T-helper 17 cell (primary cell): ENCODE measurements at places on chromosomes 12 and 14.

DNA sequence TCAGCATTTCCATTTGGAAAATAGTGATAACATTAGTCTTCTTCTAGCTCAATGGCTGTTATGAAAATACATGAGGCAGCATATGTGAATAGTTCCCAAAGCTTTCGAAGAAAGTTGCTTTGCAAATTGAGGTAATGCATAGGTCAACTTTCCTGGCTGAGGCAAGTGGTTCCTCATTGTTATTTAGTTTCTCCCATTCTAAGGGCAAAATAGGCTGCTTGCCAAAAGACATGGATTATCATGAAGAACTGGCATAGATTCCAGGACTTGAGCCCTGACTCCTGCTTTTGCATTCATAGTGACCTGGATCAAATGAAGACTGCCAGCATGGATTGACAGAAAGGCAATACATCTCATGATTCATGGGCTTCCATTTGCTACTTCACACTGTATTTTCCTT, 35.7 kb downstream of the LRFN5 start:
- no peak for DNase-seq

GRCh38 chr12:15502211-15502610, 179.9 kb downstream of the PTPRO start:
- no peak for DNase-seq

DNA sequence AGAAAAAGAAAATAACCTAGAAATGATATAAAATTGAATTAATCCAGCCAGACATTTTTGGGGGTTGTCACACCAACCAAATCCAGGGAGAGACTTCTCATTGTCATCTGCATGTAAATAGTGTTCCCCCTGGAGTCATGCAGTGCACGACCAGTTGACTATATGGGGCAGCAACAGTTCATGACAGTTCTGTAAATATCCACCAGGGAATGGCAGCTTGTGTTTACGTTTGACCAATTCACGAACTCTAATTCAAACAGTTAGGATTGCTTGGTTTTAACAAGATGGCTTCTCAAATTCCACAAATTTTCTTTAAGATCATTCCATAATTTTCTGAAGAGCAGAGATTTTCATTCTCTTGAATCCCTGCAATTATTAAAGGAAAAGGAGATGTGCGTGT, 43.4 kb upstream of the DUSP6 start:
- DNase-seq, result no peak

DNA sequence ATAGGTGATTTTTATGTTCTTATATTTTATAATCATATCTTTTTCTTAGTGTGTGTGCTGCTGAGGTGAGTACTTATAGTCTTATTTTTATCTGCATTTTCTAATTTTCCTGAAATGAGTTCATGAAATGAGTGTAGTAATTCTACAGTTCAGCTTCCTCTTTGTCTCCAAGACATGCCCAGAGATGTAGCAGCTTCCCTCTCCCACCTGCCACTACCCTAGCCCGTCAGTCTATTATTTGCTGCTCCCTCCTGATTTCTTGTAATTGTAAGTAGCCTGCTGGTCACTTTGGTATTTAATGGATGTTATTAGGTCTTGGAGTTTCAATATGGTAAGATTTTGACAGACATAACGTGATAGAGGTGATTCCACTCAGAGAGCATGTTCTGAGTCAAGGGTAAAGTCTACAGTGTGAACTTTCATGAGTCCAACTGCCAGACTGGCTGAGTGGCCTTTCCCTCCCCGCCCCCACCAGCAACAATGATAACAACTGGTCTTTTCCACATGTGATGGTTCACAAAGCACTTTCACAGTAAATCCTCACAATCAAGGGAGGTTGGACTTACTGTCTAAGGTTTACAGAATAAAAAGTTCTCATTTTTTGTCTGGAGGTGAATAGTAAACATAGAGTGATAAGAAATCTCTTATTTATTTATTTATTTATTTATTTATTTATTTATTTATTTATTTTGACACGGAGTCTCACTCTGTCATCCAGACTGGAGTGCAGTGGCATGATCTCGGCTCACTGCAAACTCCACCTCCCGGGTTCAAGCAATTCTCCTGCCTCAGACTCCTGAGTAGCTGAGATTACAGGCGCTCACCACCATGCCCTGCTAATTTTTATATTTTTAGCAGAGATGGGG, 4.2 kb upstream of the RIPK3 start:
- DNase-seq, result no peak

DNA sequence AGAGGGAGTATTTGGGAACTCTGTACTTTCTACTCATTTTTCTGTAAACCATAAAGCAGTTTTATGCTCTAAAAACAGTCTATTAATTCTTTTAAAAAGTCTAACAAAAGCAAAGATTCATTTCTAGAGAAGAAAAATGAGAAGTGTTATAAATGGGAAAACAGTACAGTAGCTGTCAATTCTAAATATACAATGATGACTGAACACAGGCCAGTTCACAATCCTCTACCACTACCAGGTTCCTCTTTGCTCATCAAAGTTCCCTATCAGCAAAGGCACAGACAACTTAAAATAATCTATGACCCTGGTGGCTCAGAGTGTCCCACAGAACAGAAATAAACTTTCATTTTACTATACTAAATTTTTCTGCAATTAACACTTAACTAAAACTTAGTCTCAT, 12.5 kb downstream of the NAA25 start:
- DNase-seq, result no peak

DNA sequence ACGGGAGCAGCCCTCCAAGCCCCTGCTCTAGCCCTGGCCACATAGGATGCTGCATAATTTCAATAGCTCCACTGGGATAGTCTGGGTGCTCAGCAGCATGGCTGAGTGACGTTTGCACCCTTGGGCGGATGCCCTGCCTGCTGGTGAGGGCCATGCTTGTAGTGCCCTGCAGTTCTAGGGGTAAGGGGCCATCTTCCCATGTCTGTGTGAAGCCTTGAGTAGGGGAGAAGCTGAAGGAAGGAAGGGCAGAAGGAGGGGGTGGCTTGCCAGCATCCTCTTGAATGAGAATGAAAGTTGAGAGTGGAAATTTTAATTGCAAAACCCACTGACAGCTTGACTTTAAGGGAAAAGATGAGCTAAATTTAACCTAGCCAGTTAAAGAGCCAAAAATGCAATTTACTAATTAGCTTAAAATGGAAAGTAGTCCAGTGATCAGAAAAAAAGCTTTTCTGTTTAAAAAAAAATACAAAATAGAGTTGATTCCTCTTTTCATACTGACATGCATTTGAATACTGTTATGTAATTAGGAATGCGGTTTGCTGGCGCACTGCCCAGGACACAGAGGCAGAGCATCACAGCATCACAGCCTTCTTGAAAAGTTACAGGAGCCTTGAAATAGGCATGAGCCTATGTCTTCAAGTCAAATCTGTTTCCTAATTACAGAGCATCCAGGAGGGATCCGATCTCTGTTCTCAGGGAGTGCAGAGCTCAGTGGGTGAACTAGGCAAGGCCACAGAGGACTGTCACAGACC, 18.5 kb upstream of the EML1 start:
- no peak for DNase-seq

GRCh38 chr12:57250541-57250940, 446 bp downstream of the STAC3 start:
- no peak for DNase-seq

DNA sequence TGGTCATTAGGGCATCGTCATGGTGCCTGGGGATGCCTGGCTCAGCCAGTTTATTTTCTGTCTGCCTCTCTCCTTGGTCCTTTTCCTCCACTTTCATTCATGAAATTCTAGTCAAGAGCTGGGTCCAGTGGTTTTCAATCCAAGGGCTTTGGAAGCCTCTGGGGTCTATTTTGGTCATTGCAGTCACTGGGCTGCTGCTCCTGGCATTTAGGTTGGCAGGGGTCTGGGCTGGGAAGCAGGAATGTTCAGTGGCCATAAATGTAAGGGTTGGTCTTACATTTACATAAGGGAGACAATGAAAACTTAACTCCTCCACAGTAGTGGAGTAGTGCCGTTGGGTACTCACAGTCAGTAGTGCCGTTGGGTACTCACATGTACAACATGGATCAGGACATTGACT, 48.1 kb downstream of the PTPN11 start:
- no peak for DNase-seq

GRCh38 chr12:42756841-42757623, 167.5 kb upstream of the PRICKLE1 start:
- no peak for DNase-seq

- no peak for DNase-seq
These were observed 129.4 kb downstream of the NPAS3 start for GRCh38 chr14:33068040-33068439.

- no peak for DNase-seq
These were observed 136.3 kb upstream of the PZP start for GRCh38 chr12:9344541-9344940.

- no peak for DNase-seq
These were observed 415.9 kb downstream of the FUT8 start for GRCh38 chr14:65828396-65828795.

DNA sequence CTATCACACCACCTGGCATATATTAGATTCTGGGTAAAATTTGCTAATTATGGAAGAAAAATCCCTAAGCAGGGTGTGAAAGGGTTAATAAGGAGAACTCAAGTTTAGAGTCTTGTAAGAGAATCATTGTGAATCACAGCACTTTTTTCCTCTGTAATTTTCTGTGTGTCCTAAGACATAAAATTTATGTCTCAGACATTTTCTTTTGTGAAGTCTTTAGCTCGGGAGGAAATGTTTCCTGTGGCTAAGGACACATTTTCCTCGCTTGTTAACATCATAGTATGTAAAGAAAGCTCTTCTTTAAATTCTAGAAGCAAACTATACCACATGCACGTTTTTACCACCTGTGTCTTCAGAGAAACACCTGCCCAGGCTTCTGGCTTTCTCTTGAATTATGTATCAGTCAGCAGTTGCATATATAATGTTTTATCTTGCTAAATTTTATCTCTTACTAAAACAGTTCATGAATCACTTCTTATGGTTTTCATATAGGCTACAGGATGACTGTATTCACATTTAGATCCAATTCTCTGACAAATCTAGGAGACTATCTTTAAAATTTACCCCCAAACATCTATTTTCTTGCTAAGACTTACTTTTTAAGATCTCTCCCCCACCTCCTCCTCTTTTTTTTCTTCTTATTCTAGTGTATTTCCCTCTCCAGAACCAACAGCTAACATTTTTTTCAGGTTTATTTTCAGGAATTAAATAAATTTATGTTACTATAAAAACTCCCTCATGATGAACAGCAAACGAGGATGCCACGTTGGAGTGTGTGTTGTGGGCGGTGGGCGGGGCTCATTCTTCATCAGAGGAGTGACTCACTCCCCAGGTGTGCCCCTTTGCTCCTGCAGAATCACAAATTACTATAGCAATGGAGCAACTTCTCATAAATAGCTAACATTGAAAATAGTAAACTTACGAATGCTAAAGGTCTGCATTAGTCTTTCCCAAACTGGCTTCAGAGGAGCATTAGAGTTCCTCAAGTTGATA, 11.6 kb upstream of the CSRP2 start:
- no peak for DNase-seq
